ENCODE measurements at places on chromosomes 2 and 18. TPM values are rescaled to one million over a fixed set of nuclear protein-coding genes. Genes with fewer than 3 reads are reported as not detected.

Gene SATB2
- total RNA-seq: 0.65 TPM

Gene ARHGEF4
- total RNA-seq: 1.0 TPM

Gene TRABD2A
- total RNA-seq: 0.38 TPM

Gene KCNK3
- total RNA-seq: not detected

Gene HNMT
- total RNA-seq: 4.4 TPM

Gene TEX44
- total RNA-seq: not detected

Gene TRIB2
- 12.6 TPM for total RNA-seq

Gene TBC1D8
- 92.5 TPM for total RNA-seq

Gene DAW1
- total RNA-seq: not detected

Gene CD28
- not detected for total RNA-seq

Gene FBXO36
- total RNA-seq: 1.5 TPM

Gene IL1R2
- not detected for total RNA-seq

Gene FAM124B
- total RNA-seq: 64.1 TPM

Gene RGPD4
- total RNA-seq: not detected

Gene TOGARAM2
- total RNA-seq: 0.13 TPM

Gene ERICH2
- not detected for total RNA-seq

Gene SFXN5
- 10.7 TPM for total RNA-seq

Gene B3GNT7
- under 0.01 TPM for total RNA-seq

Gene ABCG5
- total RNA-seq: not detected

Gene DES
- total RNA-seq: not detected

Gene ALPP
- not detected for total RNA-seq

Gene AQP12A
- total RNA-seq: not detected

Gene ARHGAP25
- 11.7 TPM for total RNA-seq

Gene ANKRD62
- not detected for total RNA-seq

Gene TMEM200C
- not detected for total RNA-seq

Gene DSG3
- under 0.01 TPM for total RNA-seq

Gene SEPTIN10
- 99.7 TPM for total RNA-seq

Gene GPR55
- not detected for total RNA-seq

Gene MEIS1
- 1.6 TPM for total RNA-seq

Gene KIAA2012
- total RNA-seq: not detected
